ENCODE measurements at places on chromosomes 4 and X. TPM values are rescaled to one million over a fixed set of nuclear protein-coding genes. Genes with fewer than 3 reads are reported as not detected.

INPP4B gene
- total RNA-seq: 9.7 TPM

PTCHD1 gene
- not detected for total RNA-seq

LRCH2 gene
- 19.7 TPM for total RNA-seq

GLRA3 gene
- not detected for total RNA-seq

PAGE2 gene
- not detected for total RNA-seq

RBMXL3 gene
- not detected for total RNA-seq

FABP2 gene
- not detected for total RNA-seq

MAGEC3 gene
- not detected for total RNA-seq

CXorf51B gene
- not detected for total RNA-seq

All from smooth muscle cell of the umbilical artery (primary cell).